ENCODE measurements at places on chromosomes 11 and 22.

DNA sequence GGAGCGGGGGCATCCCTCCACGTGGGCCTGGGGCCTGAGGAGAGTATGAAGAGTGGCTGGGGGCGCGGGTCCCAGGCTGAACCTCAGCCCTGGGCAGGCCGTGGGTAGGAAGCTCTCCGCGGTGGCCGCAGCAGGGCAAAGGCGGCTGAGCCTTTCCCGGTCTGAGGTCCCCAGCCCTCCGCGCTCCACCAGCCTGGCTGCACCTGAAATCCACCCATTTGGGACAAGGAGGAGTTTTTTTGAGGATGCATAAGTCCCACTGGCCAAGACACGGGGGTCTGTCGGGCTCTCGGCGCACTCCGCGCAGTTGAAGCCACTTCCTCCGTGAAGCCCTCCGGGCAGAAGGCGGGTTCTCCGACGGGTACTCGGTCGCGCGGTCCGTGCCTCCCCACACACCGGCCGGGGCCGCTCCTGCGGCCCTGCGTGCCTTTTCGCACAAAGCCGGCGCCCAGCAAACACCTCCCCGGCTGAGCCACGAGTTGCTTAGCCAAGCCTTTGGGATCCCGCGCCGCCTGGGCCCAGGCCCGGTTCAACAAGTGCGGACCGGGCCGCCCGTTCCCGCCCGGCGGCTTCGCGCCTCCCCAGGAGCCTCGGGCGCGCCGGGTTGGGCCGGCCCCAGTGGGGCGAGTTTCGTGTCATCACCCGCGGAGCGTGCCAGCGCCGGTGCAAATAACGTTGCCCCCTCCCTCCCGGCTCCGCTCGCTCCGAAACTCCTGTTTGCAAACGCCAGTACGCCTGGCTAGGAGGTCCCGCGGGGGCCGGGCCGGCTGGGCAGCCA is 666 bp upstream of the OVOL1 start:
- no peak for DNase-seq

DNA sequence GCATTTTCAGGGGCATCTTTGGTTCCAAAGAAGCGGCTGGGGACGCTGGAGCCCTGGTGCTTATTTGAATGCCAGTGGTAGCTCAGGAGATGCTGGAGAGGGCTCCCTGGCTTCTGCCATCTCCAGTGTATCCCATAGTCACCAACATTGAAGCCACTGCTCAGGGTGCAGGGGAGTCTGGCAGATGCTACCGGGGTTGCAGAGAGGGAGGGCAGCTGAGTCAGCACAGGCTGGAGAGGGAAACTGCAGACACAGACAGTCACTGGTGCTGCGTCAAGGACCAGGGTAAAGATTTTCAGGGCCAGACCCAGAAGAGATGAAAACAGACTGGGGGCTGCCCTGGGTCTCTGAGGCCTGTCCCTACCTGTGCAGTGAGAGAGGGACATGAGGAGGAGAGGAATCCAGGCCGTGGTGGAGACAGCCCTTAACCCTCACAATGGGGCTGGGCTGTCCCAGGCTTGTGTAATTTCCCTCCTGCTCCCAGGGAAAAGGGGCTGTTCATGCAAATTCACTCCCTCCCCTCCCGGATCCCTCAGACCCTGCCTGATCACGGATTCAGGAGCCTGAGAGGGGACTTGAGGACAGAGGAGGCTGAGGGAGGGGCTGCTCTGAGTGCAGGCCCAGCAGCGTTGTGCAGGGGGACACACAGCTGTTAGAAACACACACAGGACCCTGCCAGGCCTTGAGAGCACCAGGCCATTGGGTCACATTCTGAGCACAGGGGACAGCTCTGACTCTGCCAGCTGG is 126.9 kb upstream of the GRK3 start:
- no peak for DNase-seq

GRCh38 chr11:114348200-114349191 is 51.8 kb downstream of the C11orf71 start:
- no peak for DNase-seq

DNA sequence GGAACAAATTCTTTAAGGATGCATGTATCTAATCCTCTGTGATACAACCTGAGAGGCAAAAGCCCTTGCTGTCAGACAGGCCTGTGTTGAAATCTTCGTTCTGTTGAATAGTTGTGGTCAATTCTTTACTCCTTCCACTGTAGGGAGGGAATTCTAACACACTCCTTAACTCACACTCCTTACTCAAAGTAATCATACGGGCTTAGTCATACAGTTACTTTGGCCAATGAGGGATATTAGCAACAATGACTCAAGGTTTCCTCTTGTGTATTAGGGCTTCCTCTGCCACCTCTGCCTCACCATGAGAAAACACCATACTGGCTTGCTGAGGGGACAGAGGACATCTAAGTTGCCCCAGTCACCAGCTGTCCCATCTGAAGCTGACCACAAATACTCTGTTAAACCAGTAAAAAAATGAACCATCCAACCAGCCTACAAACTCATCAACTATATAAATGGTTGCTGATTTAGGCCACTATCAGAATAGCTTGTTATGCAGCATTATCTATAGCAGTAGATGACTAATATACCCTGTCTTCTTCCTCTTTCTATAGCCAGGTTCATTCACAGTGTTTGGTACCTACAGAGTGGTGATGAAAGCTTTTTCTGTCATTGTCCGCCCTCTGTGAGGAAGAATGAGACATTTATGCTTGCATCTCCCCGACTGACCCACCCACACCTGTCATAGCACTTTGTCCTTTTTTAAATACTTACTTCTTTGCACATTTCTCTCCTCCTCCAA is 322.8 kb upstream of the SYN3 start:
- DNase-seq: no peak

DNA sequence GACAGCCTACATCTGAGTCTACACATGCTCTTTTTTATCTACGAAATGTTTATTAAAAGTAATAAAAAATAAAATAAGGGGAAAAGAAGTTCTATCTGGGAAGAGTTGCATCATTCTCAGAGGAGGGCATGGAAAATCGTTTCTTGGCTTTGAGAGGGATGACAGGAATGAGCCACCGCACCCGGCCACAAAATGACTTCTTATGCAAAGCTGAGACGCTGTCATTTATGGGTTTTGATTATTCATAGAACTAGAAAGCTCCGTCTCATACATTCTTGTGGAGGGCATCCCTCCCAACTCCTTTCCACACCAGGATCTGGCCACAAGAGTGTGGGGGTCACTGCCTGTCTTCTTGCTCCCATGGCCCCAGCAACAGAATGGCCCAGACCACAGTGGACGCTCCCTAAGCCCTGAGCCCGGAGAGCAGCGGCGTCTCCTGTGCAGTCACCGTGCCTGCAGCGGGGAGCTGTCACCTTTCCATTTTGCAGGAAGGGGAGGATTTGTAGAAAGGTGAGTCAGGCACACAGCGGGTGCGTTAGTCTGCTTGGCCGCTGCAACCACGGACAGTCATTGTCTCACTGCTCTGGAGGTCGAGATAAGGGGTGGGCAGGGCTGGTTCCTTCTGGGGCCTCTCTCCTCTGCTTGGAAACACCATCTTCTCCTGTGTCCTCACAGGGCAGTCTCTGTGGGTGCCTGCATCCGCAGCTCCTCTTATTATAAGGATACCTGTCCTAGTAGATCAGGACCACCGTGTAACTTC is 1388.7 kb downstream of the BRD1 start:
- no peak for DNase-seq

GRCh38 chr22:46104881-46105493 is 45.3 kb upstream of the PPARA start:
- no peak for DNase-seq

DNA sequence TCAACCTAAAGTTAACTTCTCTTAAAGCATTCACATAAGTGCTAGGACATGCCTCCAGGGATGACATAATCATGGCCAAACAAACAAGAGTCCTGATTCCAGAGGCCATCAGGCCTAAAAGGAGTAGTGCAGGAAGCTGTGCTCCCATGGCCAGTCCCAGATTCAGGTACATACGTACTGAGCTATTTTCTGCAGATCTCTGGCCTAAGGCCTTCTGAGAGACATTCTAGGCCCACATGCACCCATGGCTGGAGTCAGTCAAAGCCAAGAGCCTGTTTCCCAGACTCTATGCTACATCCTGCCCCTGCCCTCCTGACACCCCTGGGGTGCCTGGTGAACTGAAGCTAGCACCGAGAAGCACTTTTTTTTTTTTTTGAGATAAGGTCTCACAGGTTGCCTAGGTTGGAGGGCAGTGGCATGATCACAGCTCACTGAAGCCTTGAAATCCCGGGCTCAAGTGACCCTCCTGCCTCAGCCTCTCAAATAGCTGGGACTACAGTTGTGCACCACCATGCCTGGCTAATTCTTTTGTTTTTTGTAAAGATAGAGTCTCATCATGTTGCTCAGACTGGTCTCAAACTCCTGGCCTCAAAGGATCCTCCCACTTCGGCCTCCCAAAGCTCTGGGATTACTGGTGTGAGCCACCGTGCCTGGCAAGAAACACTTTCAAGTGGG is 553 bp downstream of the CD3D start:
- DNase-seq: no peak

DNA sequence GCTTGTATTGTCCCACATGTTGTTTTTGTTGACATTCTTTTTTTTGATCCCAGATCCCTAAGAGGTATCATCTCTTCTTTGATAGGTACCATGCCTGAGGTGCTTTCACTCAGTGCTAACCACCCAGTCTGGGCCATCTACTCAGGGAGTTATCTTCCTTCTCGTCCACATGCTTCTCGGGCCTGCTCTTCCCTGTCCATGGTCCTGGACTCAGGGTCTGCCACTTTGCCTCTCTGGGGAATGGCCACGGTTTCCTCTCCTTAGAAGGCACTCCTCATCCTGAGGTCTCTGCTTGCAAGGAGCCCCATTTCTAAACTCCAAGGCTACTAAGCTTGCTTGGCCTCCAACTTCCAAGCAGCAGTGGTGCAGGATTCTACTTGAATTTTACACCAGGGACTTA is 227.0 kb upstream of the NCAM1 start:
- DNase-seq: no peak

- no peak for DNase-seq
These were observed 32.0 kb downstream of the IGHMBP2 start for GRCh38 chr11:68935516-68936357.

DNA sequence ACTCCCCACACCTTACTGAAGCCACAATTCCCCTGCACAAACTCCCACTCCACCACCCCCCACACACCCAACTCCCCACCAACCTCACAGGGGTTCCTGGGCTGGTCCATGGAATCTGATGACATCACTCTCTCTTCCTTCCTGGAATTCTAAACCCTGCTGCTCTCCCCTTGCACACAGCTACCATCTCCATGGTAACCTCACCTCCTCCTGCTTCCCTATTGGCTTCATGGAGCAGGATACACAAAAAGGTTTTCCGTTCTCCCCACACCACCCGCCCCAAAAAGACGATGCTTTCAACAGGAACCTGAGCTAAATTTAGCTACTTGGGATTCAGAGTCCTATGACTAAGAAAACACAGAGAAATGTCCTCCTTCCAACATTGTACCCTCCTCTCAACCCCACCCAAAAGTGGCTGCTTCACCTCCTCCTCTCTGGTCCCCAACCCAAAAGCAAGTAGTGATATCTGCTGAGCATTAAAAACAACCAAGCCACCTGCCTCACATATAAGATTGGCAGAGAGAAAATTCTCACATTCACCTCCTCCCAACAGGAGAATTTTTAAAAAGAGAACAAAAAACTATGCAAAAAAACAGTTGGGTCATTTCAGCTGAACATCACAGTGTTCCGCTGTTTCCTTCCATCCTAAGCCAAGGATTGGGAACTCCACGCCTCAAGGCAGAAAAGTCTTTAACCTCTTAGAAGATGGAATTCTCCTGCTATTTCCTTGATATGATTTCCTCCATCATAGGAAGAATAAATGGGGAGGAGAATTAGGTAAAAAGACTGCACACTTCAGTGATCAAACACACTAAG is 66.9 kb downstream of the RBFOX2 start:
- no peak for DNase-seq

GRCh38 chr11:71338801-71339395 is 86.5 kb upstream of the SHANK2 start:
- no peak for DNase-seq

DNA sequence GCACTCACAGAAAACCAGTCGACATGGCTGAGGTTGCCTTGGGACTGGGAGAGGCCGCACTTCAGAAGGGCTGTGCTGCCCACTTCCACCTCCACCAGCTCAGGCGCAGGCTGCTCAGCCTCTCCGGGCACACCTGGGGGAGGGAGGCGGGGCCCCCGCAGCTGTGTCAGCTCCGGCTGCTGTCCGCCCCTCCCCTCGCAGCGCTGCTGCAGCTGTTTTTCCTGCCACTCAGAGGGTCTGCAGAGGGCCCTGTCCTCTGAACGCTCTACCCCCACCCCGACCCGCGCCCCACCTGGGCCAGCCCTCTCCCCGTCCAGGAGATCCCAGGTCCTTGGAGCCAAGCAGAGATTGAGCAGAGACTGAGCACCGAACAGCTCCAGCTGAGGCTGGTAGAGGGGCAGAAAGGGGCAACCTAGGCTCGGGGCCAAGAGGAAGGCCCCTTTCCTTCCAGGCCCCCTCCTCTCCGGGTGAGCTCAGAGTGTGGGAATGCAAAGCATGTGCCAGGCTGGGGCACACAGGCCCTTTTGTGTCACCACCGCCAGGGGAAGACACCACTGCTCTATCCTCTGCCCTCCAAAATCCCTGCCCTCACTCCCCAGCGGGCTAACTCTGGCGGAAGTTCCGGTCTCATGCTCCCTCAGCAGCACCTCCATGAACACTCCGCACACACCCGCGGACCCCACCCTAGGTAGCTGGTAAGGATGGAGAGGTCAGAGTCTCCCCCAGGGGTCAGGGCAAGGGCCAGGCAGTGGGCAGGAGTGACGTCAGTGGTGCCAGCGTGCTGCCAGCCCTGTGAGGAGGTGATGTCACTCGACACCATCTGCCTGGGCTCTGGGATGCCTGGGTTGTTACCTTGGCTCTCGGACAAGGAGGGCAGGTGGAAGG is 1.6 kb downstream of the MCAM start:
- DNase-seq: peak; percentile 39

All from naive thymus-derived CD8-positive, alpha-beta T cell (primary cell).